ENCODE measurements at places on chromosomes 1 and 21. TPM values are rescaled to one million over a fixed set of nuclear protein-coding genes. Genes with fewer than 3 reads are reported as not detected.

Gene GOLT1A
- not detected for total RNA-seq

Gene DCST2
- not detected for total RNA-seq

DNA sequence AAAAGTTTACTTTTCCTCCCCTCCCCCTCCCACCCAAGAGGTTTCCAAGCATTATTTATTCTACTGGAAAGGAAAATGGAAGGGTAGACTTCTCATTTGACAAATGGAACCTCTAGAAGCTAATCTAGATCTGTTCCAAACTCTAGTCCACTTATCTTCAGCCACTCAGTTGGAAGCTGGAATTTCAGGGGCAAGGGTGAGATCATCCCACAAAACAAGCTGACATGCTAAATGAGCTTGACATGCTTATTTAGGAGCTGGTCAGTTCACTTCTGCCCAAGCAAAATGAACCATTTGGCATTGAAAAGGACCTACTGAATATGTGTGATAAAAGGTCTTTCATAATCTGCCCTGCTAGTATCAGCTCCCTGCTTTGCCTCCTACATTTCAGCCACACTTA is 5.0 kb downstream of the LRRC41 start:
- DNase-seq = no peak

DNA sequence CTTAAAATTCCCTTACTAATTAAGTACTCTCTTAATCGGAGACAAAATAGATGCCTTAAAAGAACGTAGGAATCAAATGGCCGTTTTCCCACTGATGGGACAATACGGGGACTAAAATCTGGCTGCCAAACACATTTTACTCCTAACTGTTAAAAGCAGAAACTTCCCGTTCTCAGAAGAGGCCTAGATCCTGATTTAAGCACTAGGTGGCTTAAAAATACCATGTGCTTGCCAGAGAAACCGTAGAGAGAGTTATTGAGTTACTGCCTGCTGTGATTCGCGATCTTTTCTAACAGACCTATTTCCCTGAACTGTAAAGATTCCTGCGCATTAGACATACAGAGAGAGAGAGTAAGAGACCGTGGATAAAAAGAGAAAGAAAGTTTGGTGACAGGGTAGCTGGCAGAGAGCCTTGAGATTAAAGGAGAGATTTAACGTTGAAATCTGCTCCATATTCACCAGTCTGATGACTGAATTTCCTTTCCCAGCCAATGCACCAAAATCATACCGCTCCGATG is 54.4 kb upstream of the STUM start:
- DNase-seq = peak; percentile 38

Data from umbilical cord (tissue), 2 donors.